Posterior cingulate gyrus (tissue), 11 donors: ENCODE measurements at places on chromosomes 5 and 9.

- no peak for DNase-seq
Observed at GRCh38 chr5:68077349-68077894, 138.1 kb upstream of the PIK3R1 start.

- DNase-seq: peak; percentile 86
Observed at GRCh38 chr5:68433923-68434879, 218.6 kb downstream of the PIK3R1 start.

DNA sequence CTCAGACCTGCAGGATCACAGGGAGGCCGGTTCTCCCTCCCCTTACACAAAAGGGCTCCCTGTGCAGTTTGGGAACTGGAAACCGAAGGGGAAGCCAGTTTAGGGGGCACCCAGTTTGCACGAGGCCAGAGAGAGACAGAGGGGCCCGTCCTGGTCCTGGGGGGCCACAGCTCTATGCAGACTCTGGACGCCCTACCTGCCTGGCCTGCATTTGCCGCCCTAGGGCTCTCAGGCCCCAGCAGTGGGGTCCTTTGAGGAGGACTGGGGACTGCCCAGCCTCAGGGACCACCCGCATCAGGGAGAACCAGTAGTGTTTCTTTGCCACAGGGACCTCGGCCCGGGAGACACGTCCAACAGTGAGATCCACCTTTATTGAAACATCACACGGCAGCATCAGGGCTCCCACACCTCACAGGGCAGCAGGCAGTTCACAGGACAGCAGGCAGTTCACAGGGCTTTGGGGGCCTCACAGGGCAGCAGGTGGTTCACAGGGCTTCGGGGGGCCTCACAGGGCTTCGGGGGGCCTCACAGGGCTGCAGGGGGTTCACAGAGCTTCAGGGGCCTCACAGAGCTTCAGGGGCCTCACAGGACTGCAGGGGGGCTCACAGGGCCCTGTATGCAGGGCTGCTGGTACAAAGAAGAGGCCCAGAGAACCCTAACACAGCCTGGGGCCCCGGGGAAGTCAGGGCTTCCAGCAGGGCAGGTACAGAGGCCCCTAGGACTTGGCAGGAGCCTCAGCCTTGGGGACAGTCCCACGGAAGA is 648 bp upstream of the NSMF start:
- DNase-seq: no peak

DNA sequence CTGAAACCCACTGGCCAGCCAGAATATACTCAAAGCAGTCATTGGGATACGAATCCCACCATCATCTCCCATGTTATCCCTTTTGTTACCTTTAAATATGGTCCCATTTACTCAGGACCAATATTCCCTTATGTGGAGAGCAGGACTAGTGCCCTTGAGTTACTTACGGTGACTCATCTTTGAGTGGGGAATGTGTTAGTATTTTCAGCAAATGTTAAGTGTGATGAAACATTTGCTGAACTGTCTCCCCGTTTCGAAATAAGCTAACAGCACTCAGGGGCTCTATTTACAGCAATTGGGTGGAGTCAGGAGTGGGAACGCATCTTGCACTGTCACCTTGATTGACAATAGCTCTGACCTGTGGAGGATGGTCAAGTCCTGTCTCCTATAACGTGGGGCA is 67.4 kb downstream of the CTSL start:
- no peak for DNase-seq

GRCh38 chr9:89477811-89478630 is 19.9 kb downstream of the SEMA4D start:
- no peak for DNase-seq

GRCh38 chr5:119321569-119322311 is 34.1 kb upstream of the TNFAIP8 start:
- no peak for DNase-seq

DNA sequence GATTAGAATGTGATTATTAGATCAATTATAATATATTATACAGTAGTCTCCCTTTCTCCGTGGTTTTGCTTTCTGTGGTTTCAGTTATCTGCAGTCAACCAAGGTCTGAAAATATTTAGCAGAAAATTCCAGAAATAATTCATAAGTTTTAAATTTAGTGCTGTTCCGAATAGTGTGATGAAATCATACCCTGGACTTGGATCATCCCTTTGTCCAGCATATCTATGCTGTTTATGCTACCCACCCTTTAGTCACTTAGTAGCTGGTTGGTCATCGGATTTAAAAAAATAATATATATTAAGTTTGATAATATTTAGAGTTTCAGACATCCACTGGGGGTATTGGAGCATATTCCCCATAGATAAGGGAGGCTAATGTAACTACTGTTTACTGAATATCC is 19.6 kb downstream of the RMI1 start:
- DNase-seq: no peak
